ENCODE measurements at places on chromosomes 2 and 18. TPM values are rescaled to one million over a fixed set of nuclear protein-coding genes. Genes with fewer than 3 reads are reported as not detected.

CDH19 gene
- total RNA-seq: not detected

SLC16A14 gene
- 0.49 TPM for total RNA-seq

ALPI gene
- total RNA-seq: not detected

SERPINB3 gene
- total RNA-seq: not detected

SKA1 gene
- 3.0 TPM for total RNA-seq
